AG09319 (cell line): ENCODE measurements at places on chromosomes 11 and 22.

DNA sequence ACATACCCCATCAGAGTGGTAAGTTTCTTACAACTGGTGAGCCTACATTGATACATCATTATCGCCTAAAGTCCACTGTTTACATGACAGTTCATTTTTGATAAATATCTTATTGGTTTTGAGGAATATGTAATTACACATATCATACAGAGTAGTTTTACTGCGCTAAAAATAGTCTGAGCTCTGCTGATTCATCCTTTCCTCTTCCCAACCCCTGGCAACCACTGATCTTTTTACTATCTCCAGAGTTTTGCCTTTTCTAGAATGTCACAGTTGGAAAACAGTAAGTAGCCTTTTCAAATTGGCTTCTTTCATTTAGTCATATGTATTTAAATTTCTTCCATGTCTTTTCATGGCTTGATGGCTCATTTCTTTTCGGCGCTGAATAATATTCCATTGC lies 112.8 kb downstream of the LARGE1 start:
- no peak for DNase-seq

DNA sequence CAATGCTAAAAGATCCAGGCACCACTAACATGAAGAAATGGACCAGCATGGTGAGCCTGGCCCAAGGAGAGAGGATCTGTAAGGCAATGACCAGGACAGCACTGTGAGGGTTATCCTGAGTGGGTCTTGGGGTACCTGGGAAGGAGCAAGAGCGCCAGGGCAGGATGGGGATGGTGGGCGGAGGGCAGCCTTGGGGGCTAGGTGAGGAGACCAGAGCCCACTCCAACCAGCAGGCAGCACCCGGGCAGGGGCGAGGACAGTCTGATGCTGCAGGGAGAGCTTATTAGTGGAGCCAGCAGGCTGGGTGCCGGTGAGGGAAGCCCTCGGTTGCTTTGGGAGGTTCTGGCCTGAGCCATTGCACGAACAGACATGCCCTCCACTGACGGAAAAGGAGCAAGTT lies 10.7 kb upstream of the NAP1L4 start:
- DNase-seq: no peak

- DNase-seq: peak; percentile 0
Observed at GRCh38 chr22:30968015-30968923, at the start of gene MORC2. Gene MORC2 (minus strand): TSS chr22:30968774. CDS start chr22:30967889, 885 bp downstream.

- DNase-seq: no peak
Observed at GRCh38 chr11:131696690-131697089, 326.3 kb downstream of the NTM start.

GRCh38 chr11:115462004-115462541 lies 42.1 kb downstream of the CADM1 start:
- DNase-seq: no peak

GRCh38 chr22:24039046-24039445 lies 27.9 kb downstream of the CABIN1 start:
- no peak for DNase-seq
